ENCODE measurements at places on chromosomes 16 and 17. TPM values are rescaled to one million over a fixed set of nuclear protein-coding genes. Genes with fewer than 3 reads are reported as not detected.

PRAC1 gene
- not detected for total RNA-seq

GRCh38 chr17:10738521-10739258, 8.9 kb upstream of the TMEM220 start:
- DNase-seq = no peak

TNP2 gene
- not detected for total RNA-seq

DNA sequence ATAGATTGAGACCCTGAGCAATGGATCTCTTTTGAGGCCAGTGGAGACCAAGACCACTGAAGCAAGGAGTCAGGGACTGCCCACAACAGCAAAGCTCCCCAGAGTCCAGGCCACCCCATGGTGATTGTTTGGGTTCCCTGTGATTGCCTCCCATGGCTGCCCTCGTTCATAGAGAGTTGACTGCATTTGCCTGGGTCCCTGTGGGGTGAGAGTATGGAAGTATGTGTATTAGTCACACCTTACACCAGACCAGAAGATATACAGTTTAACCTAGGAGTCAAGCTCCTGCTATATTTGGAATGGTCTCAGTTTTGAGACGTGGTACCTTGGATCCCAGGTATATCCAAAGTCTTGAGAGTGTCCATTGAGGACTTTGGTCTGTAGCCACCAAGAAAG, 20.2 kb downstream of the HLF start:
- no peak for DNase-seq

- no peak for DNase-seq
Observed at GRCh38 chr16:79814124-79814523, 213.6 kb upstream of the MAF start.

Measured in IMR-90 (cell line).